CD4-positive, alpha-beta memory T cell (primary cell): ENCODE measurements at places on chromosomes 4 and X. TPM values are rescaled to one million over a fixed set of nuclear protein-coding genes. Genes with fewer than 3 reads are reported as not detected.

Gene IL21
- total RNA-seq: not detected

Gene ARHGEF9
- total RNA-seq: 23.1 TPM

Gene TRIML2
- not detected for total RNA-seq

Gene PLRG1
- total RNA-seq: 81.8 TPM

Gene RBMXL3
- not detected for total RNA-seq

Gene DUX4
- total RNA-seq: not detected

Gene EDNRA
- total RNA-seq: not detected

Gene SLC49A3
- 1.0 TPM for total RNA-seq

Gene AR
- total RNA-seq: 0.19 TPM

Gene WNK3
- 0.81 TPM for total RNA-seq

Gene UGT2B10
- not detected for total RNA-seq

Gene FRAS1
- total RNA-seq: not detected

Gene CTPS2
- 7.2 TPM for total RNA-seq

Gene FAM241A
- 2.7 TPM for total RNA-seq

Gene GABRG1
- not detected for total RNA-seq

Gene BEX4
- total RNA-seq: 38.9 TPM

Gene ODAM
- total RNA-seq: not detected

Gene NXF2B
- total RNA-seq: not detected

Gene MID1
- total RNA-seq: not detected

Gene SLC9B2
- 19.7 TPM for total RNA-seq

Gene C1GALT1C1
- total RNA-seq: 17.0 TPM

Gene GPC4
- not detected for total RNA-seq

Gene GPR173
- total RNA-seq: not detected

Gene STOX2
- total RNA-seq: not detected

Gene MUC7
- total RNA-seq: not detected

Gene MGARP
- 0.23 TPM for total RNA-seq

Gene XPNPEP2
- 0.32 TPM for total RNA-seq

Gene EDA2R
- total RNA-seq: 1.2 TPM

Gene MAGED2
- total RNA-seq: 92.4 TPM

Gene FATE1
- not detected for total RNA-seq

Gene SPIN2A
- total RNA-seq: 2.2 TPM

Gene ATP8A1
- 33.5 TPM for total RNA-seq

Gene SSX4B
- total RNA-seq: not detected
